ENCODE measurements at places on chromosomes 11 and 22. TPM values are rescaled to one million over a fixed set of nuclear protein-coding genes. Genes with fewer than 3 reads are reported as not detected.

The WNT11 gene
- total RNA-seq = 1.6 TPM

GRCh38 chr11:22042081-22042480 is 150.8 kb upstream of the ANO5 start:
- DNase-seq = no peak

GRCh38 chr11:74024261-74025029 is 15.6 kb upstream of the UCP3 start:
- no peak for DNase-seq

DNA sequence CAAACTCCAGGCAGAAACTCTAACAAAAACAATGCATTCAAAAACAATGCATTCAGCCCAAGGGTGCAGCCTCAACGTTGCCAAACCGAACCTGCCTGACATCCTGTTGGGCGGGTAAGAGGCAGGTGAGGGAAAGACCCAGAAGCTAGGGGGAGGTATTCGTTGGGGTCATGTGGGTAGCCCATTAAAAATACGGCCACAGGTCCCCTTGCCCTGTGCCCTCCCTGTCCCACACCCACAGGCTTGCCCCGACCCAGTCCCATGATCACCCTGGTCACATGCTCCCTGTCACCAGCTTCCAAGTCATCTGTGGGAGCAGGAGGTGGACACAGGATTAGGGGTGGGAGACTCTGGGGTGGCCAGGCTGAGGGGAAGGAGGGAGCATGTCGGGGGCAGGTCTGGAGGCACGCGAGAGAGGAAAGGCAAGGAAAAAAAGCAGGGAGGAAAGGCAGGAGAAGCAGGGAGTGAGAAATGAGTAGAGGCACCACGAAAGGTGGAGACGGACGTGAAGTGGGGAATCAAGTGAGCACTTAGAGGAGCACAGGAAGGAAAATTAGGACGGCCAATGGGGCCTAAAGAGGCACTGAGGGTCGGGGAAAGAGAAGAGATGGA is 683 bp downstream of the PLA2G6 start:
- DNase-seq = peak; percentile 28

Measured in hematopoietic multipotent progenitor cell (in vitro differentiated cells).